Activated CD4-positive, alpha-beta memory T cell treated with anti-CD3 and anti-CD28 coated beads for 36 hours (primary cell): ENCODE measurements at places on chromosomes 16 and 17.

DNA sequence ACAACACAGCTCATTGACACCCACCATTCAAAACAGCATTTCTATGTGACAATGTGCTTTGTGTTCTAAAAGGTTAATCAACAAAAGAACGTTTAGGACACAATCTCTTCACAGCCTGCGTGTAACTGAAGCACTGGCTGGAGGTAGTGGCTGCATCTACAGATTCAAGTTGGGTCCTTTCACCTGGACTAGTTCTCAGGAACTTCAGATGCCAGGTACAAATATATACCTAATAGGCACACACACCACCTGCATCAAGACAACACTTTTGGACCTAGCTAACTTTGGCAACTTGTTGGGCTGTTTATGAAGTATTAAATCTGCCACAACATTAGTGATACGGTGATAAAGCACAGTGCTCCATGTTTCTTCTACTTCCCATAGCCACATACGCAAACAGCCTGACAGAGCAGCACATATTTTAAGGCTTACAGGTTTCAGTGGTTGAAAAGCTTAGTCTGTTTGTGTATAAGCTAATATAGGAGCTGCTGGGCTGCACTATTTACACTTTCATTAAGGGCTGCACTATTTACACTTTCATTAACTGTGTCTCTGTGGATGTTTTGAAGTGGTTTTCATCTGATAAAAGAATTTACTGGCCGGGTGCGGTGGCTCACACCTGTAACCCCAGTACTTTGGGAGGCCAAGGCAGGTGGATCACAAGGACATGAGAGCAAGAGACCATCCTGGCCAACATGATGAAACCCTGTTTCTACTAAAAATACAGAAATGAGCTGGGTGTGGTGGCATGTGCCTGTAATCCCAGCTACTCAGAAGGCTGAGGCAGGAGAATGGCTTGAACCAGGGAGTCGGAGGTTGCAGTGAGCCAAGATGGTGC is 132.6 kb downstream of the PARN start:
- no peak for DNase-seq

DNA sequence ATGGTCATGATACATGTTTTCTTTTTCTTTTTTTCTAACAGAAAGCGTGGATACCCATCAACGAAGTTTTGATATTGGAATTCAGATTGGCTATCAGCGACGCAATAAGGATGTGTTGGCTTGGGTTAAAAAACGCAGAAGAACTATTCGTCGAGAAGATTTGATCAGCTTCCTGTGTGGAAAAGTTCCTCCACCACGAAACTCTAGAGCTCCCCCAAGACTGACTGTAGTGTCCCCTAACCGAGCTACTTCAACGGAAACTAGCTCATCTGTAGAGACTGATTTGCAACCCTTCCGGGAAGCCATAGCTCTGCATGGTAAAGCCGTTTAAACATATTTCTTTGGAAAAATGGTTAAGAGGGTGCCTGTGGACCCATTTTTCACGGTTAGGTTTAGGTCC is 11.5 kb downstream of the HAPSTR1 start:
- no peak for DNase-seq

DNA sequence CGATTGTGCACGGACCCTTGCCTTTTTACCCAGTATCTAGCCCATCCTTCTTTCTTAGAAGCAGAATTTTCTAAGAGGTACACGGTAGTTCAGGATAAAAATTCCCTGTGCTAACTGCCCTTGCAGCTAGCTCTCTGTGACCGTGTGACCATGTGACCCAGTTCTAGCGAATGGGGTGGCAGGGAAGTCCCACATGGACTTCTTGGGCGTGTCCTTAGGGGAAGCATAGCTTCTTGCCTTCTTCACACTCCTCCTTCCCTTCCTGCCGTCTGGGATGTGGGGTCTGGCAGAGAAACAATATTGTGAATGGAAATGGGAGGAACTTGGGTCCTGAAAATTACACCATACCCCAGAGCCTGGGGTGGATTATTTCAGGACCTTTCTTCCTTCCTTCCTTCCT is 670.7 kb downstream of the MAF start:
- DNase-seq: no peak

DNA sequence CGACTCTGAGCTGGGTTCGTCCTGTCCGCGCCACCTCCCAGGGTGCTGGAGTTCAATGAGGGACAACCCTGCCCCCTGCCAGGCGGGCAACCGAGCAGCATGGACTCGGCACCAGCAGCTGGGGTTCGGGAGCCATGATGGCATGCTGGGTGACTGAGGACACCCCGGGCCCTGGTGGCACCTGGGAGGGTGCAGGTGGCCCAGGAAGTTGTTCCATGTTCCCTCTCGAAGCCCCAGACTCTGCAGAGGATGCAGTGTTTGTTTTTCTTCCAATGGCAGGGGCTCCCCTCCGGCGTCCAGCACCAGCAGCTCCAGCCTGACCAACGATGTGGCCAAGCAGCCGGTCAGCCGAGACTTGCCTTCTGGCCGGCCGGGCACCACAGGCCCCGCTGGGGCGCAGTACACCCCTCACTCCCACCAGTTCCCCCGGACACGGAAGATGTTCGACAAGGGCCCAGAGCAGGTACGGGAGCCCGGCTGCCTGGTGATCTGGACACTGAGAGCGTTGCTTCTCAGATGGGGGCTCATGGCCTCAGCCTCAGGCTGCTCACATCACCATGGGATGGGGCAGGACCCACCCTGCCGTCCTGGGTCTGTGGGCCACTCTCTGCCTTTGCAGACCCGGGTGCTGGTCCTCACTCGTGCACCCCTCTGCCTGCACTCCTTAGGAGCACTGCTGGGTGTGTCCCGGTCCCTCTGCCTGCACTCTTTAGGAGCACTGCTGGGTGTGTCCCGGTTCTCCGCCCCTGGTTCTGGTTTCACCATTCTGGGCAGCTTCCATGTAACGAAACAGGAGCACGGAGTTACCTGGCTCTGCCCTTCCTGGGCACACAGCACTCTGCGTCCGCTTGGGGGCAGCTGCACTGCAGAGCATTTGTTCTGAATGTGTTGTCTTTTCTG is 68.2 kb upstream of the CHMP6 start:
- no peak for DNase-seq

DNA sequence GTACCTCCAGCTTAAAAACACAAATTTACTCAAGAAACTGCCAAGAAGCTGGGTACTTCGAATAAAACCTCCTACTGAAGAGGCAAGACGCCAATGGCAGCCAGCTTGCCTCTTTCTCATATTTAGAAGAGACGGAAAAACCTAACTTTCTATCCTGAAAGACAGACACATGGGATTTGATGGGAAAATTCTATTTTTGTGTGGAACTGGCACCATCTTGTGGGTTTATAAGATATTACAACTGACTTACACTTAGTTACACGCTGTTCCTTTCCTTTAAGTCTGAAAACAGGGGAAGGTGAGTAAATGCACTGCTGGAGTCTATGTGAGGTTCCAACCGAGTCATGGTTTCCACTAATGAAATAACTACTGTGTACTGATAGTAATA is 10.3 kb downstream of the ZNF18 start:
- no peak for DNase-seq

DNA sequence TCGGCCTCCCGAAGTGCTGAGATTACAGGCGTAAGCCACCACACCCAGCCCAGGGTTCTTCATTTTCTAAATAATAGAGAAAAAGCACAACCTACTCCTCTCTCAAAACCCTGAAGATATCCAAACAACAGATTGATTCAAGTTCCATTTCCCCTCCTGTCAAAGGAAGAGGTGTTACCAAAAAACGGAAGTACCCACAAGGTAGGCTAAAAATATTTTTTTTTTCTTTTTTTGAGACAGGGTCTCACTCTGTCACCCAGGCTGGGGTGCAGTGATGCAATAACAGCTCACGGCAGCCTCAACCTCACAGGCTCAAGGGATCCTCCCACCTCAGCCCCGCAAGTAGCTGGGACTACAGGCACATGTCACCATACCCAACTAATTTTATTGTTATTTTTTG is 18.9 kb downstream of the UTP6 start:
- DNase-seq: no peak

GRCh38 chr17:21278450-21279197 is 5.9 kb upstream of the MAP2K3 start:
- peak; percentile 75 for DNase-seq

GRCh38 chr17:39555368-39555767 is 52.4 kb downstream of the NEUROD2 start:
- DNase-seq: no peak

GRCh38 chr17:70609566-70609965 is 440.2 kb downstream of the KCNJ2 start:
- DNase-seq: no peak

- no peak for DNase-seq
Observed at GRCh38 chr16:49766225-49766624, 89.7 kb downstream of the ZNF423 start.

DNA sequence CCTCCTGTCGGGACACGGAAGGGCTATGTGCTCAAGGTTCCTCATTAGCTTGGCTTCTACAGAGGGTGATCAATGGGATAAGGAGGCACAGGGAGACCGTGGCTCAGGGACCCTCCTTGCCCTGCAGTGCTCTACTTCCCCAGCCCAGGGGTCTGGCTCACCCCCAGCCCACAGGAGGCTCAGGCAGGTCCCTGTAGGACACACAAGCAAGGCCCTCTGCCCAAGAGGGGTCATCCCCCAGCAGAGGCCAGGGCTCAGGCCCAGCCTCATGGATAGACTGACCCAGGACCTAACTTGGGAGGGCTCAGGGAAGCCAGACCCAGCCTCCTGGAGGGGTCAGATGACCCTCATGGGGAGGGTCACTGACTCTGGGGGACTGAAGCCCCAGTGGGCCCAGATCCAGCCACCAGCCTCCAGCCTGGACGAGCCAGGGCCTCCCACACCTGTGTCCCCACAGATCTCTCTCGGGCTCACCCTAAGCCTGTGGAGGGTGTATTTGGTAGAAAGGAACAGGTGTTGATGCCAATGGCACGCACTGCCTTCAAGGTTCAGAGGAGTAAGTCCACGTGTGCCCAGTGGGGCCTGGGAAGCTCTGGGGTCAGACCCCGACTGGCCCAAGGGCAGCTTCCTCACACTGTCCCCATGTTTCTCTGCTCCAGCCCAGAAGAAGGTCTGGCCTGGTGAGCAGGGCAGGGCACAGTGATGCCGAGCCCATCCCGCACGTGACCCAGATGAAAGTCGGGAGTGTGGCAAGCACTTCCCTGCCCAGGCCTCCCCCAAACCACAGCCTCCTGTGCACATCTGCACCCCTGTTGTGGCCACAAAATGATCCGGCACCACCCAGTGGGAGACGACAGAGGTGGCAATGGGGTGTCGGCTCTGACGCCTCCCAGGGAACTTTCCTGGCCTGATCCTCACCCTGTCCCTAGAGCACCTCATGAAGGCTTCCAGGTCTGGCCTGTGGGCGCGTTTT is 10.9 kb upstream of the KRTAP17-1 start:
- peak; percentile 28 for DNase-seq

GRCh38 chr17:81231121-81231645 is 7.7 kb downstream of the TEPSIN start:
- no peak for DNase-seq

DNA sequence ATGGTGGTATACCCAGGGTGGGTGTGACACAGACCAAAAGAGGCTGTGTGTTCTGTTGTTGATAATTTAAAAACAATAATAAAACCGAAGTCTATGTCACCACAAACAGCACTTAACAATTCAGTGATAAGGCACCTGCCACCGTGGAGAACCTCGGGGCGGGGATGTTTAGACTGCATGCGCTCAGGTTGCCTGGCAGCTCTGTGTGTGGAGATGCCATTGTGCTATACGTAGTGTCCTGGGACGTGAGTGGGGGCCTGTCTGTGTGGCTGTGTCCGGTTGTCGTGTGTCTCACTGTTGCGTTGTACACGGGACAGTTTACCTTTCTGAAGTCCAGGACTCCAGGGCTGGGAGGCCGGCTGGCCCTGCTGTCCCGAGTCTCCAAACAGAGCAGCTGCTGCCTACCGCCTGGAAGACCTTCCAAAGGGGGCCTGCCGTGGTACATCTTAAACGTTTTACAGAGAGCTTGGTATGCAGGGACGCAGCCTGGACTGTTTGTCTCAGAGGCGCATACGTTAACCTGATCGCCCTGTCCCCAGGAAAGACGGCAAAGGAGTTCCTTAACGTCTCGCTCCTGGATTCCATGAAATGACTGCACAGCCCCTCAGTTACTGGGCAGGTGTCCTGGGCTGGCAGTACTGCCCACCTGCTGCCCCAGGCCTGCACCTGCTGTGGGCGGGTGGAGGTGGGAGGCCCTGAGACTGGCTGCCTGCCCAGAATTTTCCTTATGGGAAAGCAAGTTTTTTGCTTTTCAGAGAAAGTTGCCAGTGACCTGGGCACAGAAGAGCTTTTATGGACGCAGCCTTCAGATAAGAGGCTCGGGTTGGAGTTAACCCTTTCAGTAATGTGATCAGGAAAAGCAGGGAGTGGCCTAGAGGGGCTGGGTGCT is 19.0 kb downstream of the SPIRE2 start:
- DNase-seq: no peak

- DNase-seq: no peak
Observed at GRCh38 chr17:67546578-67547527, 169.8 kb downstream of the PITPNC1 start.

- no peak for DNase-seq
Observed at GRCh38 chr16:65229191-65229662, 107.4 kb upstream of the CDH11 start.

- DNase-seq: no peak
Observed at GRCh38 chr17:47945529-47946508, 4.4 kb downstream of the PNPO start.

DNA sequence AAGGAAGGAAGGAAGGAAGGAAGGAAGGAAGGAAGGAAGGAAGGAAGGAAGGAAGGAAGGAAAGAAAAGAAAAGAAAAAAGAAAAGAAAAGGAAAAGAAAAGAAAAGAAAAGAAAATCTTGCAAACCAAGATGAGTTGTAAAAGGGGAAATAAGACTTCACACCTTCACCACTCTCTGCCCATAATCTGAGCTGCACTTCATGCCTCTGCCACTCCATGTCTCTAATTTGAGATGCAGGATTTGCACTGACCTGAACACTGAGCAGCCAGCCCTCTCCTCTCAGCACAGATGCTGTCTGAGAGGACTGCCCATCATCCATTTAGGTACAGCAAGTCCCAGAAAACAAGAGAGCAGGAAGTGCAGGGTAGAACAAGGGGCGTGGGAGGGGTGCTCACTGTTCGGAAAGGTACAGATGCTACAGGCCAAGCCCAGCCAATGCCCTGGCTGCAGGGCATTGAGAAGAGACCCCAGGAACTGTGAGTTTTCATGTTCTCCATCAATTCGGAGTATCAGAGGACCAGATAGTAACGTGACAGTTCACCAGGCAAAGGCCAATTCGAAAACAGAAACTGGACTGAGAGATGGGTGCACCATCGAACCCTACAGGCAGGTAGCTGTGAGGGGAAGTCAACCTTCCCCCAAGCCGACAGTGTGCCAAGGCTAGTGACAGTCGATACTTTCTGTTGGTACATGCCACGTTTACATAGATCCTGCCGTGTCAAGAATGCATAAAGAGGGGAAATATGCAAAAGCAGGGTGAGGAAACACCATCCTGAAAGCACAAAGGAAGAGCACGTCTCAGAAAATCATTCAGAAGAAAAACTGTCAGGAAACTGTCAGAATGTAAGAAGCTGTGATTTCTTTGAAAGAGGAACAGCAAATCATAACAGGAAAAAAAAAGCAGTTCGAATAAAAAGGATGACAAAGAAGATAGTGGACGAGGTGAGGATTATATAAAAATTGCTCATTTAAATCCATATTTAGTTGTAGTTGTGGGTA is 142.0 kb upstream of the RCVRN start:
- DNase-seq: no peak
